ENCODE measurements at places on chromosomes 12 and 14.

GRCh38 chr12:53324113-53324778 is 2.8 kb upstream of the AAAS start:
- peak; percentile 84 for DNase-seq

- DNase-seq: no peak
Observed at GRCh38 chr12:56759263-56759908, 3.7 kb upstream of the HSD17B6 start.

GRCh38 chr14:67666750-67667449 is 7.5 kb downstream of the VTI1B start:
- DNase-seq: peak; percentile 71

- no peak for DNase-seq
Observed at GRCh38 chr12:89787763-89788162, 79.1 kb upstream of the ATP2B1 start.

DNA sequence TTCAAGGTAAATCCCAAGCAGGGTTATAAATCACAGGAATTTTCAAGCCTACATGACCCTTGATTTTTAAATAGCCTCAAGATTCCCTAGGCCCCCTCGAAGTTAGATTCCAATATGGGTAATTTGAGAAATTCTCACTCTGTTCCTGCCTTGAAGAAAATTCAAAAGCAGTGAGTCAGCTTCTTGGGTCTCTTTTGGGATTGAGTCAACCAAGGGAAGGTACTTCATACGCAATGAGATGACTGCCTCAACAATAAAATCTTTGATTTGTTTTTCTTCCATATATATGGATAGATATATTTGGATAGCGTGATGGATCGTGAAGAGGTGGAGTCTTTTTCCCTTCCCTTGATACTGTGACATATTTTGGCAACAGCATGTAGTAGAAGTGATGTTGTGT is 180.4 kb upstream of the ATP2B1 start:
- DNase-seq: no peak

- DNase-seq: no peak
Observed at GRCh38 chr12:113555226-113555625, 83.6 kb upstream of the LHX5 start.

- no peak for DNase-seq
Observed at GRCh38 chr12:4663971-4664505, 15.1 kb downstream of the NDUFA9 start.

GRCh38 chr12:69254862-69255261 is 15.5 kb downstream of the CPSF6 start:
- no peak for DNase-seq

GRCh38 chr14:23639048-23639890 is 3.1 kb downstream of the DHRS2 start:
- DNase-seq: no peak

DNA sequence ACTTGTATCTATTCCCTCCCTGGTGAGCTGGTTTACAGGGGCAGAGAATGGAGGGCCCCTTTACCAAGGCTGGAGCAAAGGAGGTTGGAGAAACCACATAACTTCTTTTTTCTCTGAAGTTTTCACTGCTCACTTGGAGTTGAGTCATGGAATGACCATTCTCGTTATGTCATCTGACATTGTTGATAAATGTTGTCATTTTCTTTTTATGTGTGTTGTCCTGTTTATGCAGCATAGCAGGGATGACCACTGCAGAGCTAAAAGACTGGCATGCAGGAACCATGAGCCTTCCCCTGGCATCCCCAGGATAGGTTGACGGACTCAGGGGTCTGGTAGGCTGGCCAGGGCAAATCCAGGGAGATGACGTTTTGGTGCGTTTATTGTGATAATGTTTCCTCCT is 256.8 kb upstream of the DDHD1 start:
- DNase-seq: no peak

GRCh38 chr12:5488626-5488955 is 56.7 kb downstream of the NTF3 start:
- DNase-seq: no peak

GRCh38 chr12:52324153-52324444 is 2.9 kb upstream of the KRT83 start:
- DNase-seq: no peak
